Fibroblast of pulmonary artery (primary cell): ENCODE measurements at places on chromosomes 12 and 14.

GRCh38 chr14:65927931-65928356 is 515.4 kb downstream of the FUT8 start:
- no peak for DNase-seq

GRCh38 chr12:104588047-104588920 is 131.5 kb downstream of the CHST11 start:
- peak; percentile 43 for DNase-seq

DNA sequence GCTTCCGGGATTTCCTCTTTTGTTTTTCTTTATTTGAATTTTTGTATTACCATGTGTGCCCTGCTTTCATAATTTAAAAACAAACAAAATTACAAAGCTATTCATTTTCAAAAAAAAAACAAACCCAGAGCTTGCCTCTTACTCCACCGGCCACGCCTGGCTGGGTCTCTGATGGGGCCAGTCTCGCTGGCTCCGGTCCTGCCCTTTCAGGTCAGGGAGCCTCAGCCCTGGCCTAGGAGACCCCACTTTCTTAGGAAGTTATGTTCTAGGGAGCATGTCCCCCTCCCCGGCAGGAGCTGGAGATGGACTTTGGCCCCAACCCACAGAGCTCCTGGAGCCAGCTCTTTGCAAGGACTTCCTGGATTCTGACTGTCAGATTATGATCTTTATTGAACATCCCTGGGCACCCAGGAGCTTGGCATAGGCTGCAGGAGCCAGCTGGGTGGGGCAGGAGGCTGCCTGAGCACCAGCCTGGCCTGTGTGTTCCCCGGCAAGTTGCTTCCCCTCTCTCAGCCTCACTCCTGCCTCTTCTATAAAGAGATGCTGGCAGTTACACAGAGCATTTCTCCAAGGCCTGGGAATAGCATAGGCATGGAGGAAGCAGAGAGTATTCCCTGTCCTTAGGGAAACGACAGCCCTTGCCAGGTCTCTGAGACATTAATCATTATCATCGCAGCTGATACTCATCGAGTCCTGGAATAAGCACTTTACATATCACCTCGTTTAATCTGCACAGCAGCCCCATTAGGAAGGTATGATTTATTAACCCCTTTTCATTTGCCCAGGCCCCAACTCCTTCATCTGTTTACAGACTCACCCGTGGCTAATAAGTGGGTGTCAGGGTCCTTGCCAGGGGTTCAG is 3.5 kb downstream of the DEGS2 start:
- DNase-seq, result no peak

DNA sequence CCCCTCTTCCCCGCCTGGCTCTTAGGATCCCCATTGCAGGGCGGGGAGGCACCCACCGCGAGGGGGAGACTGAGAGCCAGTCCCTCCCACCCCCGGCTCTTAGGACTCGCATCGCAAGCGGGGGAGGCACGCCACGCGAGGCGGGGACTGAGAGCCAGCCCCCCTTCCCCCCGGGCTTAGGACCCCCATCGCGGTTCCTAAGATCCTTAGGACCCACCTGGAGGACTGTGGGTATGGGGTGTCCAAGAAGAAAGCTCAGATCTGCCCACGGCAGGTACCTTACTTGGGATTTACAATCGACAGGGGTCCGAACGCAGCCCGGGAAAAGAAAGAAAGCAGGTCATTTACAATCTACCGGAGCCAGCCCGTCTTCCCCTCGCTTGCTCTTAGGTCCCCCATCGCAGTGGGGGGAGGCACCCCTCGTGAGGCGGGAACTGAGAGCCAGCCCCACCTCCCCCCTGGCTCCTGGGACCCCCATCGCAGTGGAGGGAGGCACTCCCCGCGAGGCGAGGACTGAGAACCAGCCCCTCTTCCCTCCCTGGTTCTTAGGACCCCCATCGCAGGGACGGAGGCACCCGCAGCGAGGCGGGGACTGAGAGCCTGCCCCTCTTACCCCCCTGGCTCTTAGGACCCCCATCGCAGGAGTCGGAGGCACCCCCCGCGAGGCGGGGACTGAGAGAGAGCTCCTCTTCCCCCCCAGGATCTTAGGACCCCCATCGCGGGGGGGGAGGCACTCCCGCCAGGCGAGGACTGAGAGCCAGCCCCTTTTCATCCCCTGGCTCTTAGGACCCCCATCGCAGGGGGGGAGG is 43.7 kb downstream of the DDX11 start:
- DNase-seq, result no peak

DNA sequence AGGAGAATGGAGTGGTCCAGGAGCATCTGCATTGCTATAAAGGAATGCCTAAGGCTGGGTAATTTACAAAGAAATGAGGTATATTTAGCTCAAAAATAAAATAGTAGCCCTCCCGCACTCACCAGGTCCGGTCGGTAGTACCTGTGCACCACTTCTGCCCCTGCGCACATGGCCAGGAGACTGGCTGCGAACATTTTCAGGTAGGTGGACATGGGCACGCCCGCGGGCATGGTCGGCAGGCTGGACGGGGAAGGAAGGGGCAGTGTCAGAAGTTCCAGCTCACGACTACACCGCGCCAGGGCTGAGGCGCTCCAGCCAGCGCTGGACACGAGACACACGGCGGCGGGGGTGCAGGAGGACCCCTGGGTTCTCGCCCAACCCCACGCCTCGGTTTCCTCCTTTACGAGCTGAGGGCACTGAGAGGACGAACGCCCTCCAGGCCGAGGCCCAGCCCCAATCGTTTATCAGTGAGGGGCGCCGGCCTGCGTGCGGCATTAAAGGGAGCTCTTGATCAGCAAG is 9.1 kb upstream of the TDG start:
- DNase-seq, result no peak

DNA sequence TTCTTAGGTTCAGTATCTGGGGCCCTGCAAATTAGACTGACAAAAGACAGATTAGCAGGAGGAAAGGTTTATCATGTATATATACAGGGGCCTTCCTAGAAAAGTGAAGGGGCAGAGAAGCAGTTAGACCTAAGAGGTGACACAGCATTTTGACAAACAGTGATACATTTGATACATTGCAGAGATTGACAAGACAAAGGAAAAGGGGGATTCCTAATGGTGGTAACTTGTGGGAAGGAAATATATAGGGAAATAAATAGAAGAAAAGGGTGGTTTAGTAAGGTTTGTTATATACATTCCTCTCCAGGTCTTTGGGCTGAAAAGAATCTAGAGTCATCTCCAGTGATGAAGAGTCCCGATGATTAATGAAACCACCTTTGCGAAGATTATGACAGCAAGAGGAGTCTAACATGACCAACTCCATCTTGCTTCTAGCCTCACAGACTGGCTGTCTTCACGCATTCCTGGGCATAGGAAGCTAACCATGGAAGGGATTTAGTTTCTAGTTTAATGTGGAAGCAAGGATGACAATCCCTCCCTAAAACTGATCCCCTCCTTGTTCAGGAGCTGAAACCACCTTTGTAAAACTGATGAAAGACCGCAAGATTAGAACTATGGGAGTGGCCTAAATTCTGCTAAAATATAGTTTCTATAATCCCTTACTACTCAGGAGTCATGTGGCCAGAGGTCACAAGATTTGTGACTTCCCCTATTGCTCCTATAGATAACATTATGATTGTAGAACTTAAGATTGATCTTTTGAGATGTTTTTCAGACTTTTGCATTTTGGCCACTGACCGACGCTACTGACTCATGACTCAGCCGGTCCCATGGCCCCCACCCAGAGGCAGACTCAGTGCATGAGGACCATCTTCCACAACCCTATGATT is 31.1 kb upstream of the CPM start:
- DNase-seq, result no peak

DNA sequence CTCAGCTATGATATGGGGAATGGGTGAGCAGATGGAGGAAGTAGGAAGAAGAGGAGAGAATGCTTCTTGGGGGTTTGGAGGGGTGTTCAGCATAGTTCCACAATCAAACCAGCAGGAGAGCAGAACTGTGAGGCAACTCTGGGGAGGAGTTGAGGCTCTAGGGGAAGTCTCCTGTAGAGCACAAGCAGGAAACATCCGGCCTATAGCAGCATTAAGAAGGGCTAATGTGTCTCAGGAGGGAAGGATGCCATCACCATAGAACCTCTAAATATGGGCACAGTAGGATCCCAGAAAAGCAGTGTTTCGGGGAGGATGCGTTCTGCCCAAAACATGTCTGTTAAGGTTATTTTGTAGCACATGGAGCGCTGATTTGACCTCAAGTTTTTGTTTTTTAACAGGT is 8.4 kb upstream of the SALL2 start:
- no peak for DNase-seq
